CD4-positive, alpha-beta T cell treated with Interferon gamma for 1 hour (primary cell): ENCODE measurements at places on chromosomes 2 and 18.

GRCh38 chr2:234676109-234676782 lies 179.4 kb upstream of the ARL4C start:
- DNase-seq = no peak

DNA sequence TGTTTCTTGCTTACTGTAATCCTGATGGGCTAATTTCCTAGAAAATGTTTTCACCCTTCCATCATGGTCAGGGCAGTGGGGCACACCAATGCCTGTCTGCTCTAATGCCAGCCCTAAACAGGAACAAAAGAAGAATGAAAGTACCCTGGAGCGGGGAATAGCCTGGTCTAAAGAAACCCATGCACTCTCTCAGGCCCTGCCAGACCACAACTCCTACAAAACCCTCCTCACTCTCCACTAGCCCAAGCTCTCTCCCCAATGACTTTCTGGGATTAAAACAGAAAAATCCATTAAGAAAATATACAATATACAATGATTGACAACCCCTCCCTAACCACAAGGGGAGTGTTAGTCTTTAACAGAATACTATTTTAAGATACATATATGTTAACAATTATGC lies 67.6 kb downstream of the AAK1 start:
- no peak for DNase-seq

DNA sequence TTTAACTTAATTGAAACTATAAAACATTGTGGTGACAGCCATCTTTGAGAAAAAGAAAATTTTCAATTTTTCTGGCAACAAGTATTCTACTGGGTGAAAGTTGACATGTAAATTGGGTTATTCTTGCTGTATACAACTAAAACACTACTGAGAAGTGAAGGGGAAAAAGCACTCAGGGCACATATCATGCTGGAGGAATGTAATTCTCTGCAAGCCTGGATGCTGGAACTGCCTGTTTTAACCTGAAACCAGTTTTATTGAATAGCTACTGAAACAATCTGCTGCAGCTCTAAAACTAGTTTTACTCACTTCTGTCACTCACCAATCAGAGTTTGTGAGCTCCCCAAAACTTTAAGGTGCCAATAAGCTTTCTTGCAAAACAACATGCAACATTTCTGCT lies 1136.0 kb downstream of the LRP1B start:
- no peak for DNase-seq

DNA sequence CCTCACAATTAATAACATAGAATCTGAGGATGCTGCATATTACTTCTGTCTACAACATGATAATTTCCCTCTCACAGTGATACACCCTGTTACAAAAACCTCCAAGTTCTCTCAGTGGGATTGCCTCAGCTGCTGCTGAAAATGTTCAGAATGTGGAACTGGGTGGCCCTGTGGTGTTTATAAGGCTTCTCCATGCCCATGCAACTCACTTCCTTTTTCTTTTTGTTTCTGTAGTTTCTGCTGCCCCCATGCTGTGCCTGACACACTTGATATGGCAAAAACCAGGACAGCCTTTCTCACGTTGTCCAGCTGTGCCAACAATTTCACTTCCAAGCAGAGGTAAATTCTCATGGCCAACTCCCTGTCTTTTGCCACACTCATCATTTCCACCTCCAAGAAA lies 206.2 kb downstream of the RPIA start:
- no peak for DNase-seq

DNA sequence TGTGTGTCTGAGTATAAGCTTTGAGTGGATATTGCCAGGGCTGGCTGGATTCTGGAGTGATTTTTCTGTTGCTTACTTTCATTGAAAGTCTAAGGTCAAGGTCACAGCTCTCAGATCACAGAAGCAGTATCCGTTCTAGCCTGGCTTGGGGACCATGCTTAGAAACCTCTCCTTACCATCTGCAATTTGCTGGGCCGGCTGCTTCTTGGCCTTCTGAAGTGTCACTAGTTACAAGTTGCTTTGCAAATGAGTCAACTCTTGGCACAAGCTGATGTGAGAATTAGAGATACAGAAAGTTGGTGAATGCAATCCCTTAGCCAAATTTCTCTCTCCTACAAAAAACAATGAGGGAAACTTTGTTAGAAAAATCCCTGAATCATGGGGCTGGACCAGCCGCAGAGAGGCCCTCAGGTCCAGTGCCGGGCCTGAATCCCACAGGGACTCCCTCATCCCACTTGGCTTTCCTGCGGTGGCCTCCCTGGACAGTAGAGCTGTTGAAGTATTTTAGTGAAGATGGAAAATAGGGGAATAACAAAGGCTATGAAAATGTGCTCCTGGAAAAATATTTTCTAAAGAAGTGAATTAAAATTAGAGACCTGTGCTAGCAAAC lies 92.7 kb upstream of the CNGA3 start:
- DNase-seq = no peak

GRCh38 chr2:63658176-63658968 lies 69.6 kb downstream of the MDH1 start:
- no peak for DNase-seq

DNA sequence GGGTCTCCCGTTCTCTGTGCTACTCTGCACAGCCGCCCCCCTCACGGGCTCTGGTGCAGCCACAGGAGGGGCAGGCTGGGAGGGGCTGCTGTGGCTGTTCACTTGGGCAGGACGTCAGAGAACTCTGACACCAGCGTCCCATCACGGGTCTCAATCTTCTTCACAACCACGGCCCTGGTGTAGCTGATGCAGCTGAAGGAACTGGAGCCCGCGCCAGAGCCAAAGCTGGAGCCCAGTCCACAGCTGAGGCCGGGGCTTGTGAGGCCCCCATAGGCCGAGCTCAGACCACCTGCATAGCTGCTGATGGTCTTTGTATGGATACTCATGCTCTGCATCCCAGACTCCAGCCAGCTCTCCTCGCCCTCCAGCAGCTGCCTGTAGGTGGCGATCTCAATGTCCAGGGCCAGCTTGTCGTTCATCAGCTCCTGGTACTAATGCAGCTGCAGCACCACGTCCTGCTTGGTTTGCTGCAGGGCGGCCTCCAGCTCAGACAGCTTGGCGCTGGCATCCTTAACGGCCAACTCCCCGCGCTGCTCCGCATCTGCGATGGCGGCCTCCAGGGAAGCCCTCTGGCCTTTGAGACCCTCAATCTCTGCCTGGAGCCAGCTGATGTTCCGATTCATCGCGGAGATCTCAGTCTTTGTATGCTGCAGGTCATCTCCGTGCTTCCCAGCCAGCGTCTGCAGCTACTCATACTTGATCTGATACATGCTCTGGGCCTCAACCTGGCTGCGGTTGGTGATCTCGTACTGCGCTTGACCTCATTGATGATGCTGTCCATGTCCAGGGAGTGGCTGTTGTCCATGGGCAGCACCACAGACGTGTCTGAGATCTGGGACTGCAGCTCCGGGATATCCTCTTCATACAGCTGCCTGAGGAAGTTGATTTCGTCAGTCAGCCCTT lies 7.4 kb upstream of the DUSP19 start:
- no peak for DNase-seq

- DNase-seq = no peak
Measured at GRCh38 chr18:29823671-29824070, 1218.9 kb downstream of the DSC3 start.

- DNase-seq = no peak
Measured at GRCh38 chr18:79692056-79692455, 12.5 kb downstream of the CTDP1 start.

DNA sequence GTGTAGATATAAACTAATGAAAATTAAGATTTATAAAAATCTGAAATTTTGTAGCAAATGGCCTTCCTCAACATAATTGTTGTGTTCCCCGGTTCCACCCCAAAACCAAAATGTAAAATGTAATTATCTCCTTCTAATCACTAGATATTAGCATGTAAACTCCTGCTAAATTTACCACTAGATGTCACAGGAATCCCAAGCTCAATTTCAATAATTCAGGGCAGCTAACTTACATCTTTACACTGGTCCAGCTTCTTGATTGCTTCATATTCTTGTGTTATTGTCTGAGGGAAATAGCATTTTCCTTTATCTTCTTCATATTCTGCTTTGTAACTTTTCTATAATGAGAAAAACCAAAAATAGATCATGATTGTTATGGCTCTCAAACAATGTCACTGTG lies 42.6 kb downstream of the NEB start:
- no peak for DNase-seq

DNA sequence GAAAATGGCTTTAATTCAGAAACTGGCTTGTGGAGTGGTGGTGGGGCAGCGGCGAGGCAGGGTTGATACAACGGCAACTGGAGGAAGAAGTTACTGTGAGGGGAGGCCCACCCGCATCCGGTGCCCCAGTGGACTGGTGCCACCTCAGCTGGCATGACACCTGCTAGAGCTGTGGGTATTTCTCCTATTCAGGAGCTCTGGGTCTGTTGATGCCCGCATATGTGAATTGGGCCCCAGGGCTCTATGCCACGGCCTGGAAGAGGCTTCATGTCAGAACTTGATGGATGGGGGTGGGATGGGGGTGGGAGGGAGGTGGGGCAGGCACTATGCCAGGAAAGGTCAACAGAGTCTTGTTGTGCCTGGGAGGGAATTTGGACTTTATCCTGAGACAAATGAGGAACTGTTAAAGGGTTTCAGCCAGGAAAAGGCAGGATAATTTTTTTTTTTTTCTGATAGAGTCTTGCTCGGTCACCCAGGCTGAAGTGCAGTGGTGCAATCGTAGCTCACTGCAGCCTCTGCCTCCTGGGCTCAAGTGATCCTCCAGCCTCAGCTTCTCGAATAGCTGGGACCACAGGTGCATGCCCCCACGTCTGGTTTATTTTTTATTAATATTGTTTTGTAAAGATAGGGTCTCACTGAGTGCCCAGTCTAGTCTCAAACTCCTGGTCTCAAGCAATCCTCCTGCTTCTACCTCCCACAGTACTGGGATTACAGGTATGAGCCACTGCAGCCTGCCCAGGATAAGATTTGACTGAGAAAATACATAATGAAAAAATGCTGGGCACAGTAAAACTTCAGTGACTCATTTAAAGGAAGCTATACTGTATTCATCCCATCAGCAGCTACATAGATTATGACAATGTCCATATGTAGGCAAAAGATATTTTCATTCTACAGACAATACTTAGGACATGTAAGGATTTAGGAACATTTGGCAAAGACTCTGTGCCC lies 52.6 kb downstream of the SH2D6 start:
- DNase-seq = peak; percentile 7

DNA sequence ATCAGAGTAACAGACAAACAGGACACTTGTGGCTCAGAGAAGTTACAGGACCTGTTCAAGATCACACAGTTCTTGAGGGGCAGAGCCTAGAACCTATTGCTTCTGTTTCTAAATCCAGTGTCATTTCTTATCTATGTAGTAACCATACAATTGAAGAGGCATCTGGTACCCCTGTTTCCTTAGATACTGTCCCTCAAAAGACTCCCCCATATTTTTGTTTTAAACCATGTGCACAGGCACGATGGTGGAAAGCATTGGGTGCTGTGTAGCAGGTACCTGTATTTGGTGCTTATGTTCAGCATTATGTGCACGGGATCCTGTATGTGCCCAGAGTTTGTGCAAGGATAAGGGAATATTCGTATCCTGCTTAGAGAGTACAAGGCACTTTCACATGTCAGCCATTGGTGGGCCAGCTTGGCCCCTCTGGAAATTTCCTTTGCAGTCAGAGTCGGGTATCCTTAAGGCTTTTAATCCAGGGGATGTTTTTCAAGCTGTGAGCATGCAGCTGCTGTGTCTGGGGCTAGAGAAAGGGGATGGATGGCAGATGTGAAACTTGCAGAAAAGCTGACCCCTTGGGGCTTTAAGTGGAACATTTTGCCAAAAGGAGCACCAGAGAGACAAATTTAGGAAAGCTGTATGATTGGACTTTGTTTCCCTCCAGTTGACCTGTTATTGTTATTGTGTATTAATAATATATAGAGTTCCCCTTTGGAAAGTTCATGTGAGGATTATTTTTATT lies 2.1 kb downstream of the LBH start:
- no peak for DNase-seq

DNA sequence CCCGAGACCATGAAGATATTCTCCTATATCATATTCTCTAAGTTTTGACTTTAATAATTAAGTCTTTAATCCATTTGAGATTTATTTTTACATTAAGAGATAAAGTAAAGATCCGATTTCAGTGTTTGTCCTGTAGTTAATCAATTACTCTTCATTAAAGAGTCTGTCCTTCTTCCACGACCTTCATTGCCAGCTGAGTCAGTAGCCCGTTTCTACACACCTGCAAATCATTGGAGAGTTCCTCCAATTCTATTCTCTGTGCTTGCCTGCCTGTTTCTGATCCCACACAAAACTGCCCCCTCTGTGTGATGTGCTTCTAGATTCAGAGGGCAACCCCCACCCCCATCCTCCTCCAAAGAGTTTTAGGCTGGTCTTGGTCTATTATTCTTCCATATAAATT lies 119.2 kb downstream of the KCNF1 start:
- DNase-seq = no peak

GRCh38 chr2:141929331-141930252 lies 201.2 kb downstream of the LRP1B start:
- DNase-seq = no peak

GRCh38 chr2:123688231-123688940 lies 336.7 kb upstream of the CNTNAP5 start:
- no peak for DNase-seq

DNA sequence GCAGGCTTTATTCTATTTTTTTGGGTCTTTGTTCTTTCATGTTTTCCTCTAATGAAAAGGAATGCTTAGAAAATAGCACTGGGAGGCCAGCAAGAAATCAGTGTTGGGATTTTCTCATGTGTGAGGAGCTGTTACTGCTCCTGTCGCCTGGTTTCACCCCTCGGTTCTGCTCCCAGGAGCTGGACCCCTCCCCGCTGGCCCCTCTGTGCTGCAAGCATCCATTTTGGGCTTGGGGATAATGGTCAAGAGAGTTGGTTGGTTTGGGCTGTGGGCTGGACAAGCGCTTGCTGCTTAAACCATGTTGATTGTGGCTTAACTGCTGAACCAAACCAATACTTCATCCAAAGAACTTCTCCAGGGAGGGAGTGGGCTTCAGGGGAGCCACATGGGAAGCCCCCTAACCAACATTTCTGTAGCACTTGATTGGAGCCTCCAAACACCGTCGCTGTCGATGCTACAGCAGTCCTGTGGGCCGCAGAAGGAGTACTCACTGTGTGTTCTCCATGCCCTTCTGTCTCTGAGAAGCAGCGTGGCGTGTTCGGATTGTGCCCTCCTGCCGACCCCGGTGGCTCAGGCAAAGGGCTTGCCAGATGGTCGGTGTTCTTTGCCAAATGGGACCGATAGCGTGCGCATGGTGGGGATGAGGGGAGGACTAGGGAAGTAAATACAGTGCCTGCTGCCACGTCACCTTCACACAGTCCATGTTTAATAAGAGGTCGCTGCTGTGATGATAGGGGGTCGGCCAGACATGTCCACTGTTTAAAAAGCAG lies 40.0 kb downstream of the AGAP1 start:
- DNase-seq = no peak

GRCh38 chr2:181165199-181165868 lies 184.9 kb downstream of the UBE2E3 start:
- DNase-seq = peak; percentile 16

GRCh38 chr2:207771421-207771820 lies 1.7 kb upstream of the FZD5 start:
- no peak for DNase-seq

- no peak for DNase-seq
Measured at GRCh38 chr2:162430323-162430722, 86.4 kb downstream of the GCA start.
